ENCODE measurements at places on chromosomes 1 and 21.

DNA sequence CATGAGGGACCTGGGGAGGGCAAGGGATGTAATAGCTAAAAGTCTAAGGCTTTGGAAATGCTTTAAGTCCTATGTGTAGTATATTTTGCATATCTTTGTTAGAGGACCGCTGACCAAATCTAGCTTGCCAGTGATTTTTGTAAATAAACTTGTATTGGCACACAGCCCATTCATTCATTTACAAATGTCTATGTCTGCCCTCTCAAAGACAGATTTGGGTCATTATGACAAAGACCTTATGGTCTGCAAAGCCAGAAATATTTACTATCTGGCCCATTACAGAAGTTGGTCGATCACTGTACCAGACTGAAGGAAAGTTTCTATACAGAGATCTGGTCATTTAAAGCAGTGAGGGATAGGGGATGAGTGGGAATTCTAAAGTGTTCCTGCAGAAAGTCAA is 120.1 kb upstream of the RAVER2 start:
- DNase-seq = no peak

DNA sequence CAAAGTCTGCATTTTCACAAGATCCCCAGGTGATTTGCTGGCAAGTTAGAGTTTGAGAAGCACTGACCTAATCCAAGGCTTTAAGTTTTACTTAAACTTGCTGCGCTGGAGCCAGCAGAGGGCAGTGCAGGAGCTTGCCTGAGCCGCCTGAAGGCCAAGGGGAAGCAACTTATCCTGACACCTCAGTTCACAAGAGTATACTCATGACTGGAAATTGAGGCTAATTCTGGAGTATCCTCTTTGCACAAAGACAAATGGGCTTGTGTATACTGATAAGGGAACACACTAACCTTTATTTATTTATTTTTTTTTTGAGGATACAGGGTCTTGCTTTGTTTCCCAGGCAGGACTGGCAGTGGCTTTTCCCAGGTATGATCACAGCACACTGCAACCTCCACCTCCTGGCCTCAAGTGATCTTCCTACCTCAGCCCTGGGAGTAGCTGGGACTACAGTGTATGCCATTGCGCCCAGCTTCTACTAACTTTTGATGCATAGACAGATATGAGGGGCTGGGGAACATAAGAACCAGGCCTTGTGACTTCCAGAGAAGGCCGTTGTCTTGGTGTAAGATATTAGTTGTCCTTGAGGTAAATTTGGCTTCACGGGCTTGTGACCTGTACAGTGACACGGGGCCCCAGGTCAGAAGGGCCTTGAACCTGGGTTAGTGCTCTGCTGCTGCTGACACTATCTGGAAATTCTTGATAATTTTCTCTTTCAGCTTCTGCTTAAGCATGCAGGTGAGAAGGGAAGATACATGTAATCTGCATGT is 29.0 kb upstream of the SLAMF1 start:
- peak; percentile 36 for DNase-seq

DNA sequence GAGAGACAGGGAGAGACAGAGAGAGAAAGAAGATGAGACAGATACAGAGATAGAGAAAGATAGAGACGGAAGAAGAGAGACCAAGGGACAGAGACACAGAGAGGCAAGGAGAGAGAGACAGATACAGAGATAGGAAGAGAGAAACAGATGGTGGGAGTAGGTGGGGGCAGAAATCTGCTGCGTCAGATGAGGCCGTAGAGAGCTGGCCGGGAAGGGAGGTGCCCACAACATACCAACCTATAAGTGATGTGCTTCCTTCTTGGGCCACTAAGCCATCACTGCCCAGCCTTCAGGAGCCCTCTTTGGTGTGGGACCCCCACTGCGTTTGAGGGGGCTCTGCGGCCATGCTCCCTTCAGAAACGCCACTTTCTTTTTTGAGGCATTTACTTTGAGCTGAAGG is 307.6 kb upstream of the VAMP3 start:
- DNase-seq = no peak

DNA sequence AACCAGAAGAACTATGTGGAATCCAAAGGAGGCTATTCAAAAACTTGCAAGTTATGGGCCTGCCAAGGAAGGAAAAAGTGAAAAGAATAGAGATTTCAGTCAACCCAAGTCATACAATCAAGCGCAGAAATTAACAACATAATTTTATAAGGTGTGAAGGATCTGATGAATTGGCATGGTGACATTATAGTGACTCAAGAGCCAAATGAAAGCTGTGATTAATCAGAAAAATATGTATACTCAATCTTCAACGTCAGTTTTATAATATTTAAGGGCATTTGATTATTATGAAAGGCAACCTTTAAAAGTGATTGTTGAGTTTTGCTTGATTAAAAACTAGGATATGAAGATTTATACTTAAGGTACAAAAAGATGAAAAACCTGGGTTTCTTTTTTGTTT is 37.8 kb upstream of the THEM4 start:
- no peak for DNase-seq

Data from right renal pelvis (tissue), 4 donors.